Thoracic aorta endothelial cell (primary cell): ENCODE measurements at places on chromosomes 7 and 10. TPM values are rescaled to one million over a fixed set of nuclear protein-coding genes. Genes with fewer than 3 reads are reported as not detected.

Gene FGFR2
- total RNA-seq: 0.27 and 0.36 TPM in 2 replicates

Gene OR2A5
- not detected in 2 replicates for total RNA-seq

Gene PLXDC2
- total RNA-seq: 0.93 and 1.5 TPM in 2 replicates

Gene CDC14C
- not detected in 2 replicates for total RNA-seq

Gene PNPLA8
- 41.8 and 46.3 TPM in 2 replicates for total RNA-seq

Gene HOXA6
- total RNA-seq: 5.4 TPM in 1 of 2 replicates, not detected in the other

Gene TRIM73
- 0.43 and 0.66 TPM in 2 replicates for total RNA-seq

Gene NEUROG3
- total RNA-seq: not detected in 2 replicates

Gene CCNJ
- total RNA-seq: 28.3 and 28.7 TPM in 2 replicates

Gene LIPK
- not detected in 2 replicates for total RNA-seq

Gene ZNF365
- total RNA-seq: 0.13 and 2.2 TPM in 2 replicates

Gene NAT16
- not detected in 2 replicates for total RNA-seq

Gene LRIT2
- not detected in 2 replicates for total RNA-seq

Gene BLOC1S2
- 58.7 and 68.8 TPM in 2 replicates for total RNA-seq

Gene ST8SIA6
- 0.29 and 2.3 TPM in 2 replicates for total RNA-seq

Gene TMEM130
- total RNA-seq: not detected in 2 replicates

Gene TAF3
- total RNA-seq: 6.5 and 7.4 TPM in 2 replicates

Gene SPDYE6
- total RNA-seq: not detected in 2 replicates

Gene ACSL5
- 10.6 and 35.9 TPM in 2 replicates for total RNA-seq

Gene CARD11
- 10.1 and 29.8 TPM in 2 replicates for total RNA-seq

Gene DBF4
- 49.2 and 76.6 TPM in 2 replicates for total RNA-seq

Gene CPVL
- not detected in 2 replicates for total RNA-seq

Gene NAPEPLD
- total RNA-seq: 10.9 and 11.3 TPM in 2 replicates

Gene USP6NL
- 38.8 and 42.8 TPM in 2 replicates for total RNA-seq

Gene ATOH7
- total RNA-seq: not detected in 2 replicates

Gene CASD1
- total RNA-seq: 18.0 and 19.0 TPM in 2 replicates

Gene GPR15LG
- total RNA-seq: not detected in 2 replicates

Gene SVOPL
- total RNA-seq: under 0.01 TPM in 1 of 2 replicates, not detected in the other

Gene BAMBI
- 3.2 and 4.5 TPM in 2 replicates for total RNA-seq

Gene ANKRD30A
- total RNA-seq: not detected in 2 replicates

Gene STARD3NL
- 97.3 and 115 TPM in 2 replicates for total RNA-seq

Gene CASTOR2
- 10.8 and 13.6 TPM in 2 replicates for total RNA-seq

Gene RGS10
- 32.1 and 35.9 TPM in 2 replicates for total RNA-seq

Gene PHKG1
- 0.27 and 0.57 TPM in 2 replicates for total RNA-seq

Gene RAB19
- not detected in 2 replicates for total RNA-seq

Gene ABCB4
- total RNA-seq: 0.14 TPM in 1 of 2 replicates, not detected in the other

Gene AKR1C3
- total RNA-seq: 98.7 and 144 TPM in 2 replicates

Gene CAMK2B
- total RNA-seq: 1.1 and 1.8 TPM in 2 replicates

Gene MSS51
- 2.0 TPM in 2 replicates for total RNA-seq

Gene PLCE1
- total RNA-seq: under 0.01 and 0.07 TPM in 2 replicates

Gene PCGF5
- 52.1 and 66.0 TPM in 2 replicates for total RNA-seq

Gene HIP1
- total RNA-seq: 20.7 and 43.2 TPM in 2 replicates

Gene PDE6C
- not detected in 2 replicates for total RNA-seq

Gene PNLIP
- total RNA-seq: not detected in 2 replicates

Gene AKR1D1
- not detected in 2 replicates for total RNA-seq

Gene ASZ1
- not detected in 2 replicates for total RNA-seq

Gene SFTPA1
- not detected in 2 replicates for total RNA-seq

Gene ZWINT
- 56.3 and 69.4 TPM in 2 replicates for total RNA-seq

Gene NODAL
- not detected in 2 replicates for total RNA-seq

Gene TMEM229A
- total RNA-seq: not detected in 2 replicates

Gene STEAP2
- 6.8 and 8.2 TPM in 2 replicates for total RNA-seq

Gene EBF3
- 0.13 and 0.50 TPM in 2 replicates for total RNA-seq
